ENCODE measurements at places on chromosomes 7 and 10.
A peak's percentile ranks its signal among the peaks of the same experiment; 100 is the strongest.

DNA sequence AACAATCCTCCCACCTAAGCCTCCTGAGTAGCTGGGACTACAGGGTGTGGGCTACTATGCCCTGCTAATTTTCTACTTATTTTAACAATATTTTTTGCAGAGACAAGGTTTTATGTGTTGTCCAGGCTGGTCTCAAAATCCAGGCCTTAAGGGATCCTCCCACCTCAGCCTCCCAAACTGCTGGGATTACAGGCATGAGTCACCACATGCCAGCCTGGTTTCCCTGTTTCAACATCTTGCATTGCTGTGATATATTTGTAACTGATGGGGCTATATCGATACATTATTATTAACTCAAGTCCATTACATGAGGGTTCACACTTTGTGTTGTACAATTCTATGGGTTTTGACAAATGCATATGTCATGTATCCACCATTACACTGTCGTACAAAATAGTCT is 41.9 kb upstream of the OGDHL start:
- no peak for DNase-seq

DNA sequence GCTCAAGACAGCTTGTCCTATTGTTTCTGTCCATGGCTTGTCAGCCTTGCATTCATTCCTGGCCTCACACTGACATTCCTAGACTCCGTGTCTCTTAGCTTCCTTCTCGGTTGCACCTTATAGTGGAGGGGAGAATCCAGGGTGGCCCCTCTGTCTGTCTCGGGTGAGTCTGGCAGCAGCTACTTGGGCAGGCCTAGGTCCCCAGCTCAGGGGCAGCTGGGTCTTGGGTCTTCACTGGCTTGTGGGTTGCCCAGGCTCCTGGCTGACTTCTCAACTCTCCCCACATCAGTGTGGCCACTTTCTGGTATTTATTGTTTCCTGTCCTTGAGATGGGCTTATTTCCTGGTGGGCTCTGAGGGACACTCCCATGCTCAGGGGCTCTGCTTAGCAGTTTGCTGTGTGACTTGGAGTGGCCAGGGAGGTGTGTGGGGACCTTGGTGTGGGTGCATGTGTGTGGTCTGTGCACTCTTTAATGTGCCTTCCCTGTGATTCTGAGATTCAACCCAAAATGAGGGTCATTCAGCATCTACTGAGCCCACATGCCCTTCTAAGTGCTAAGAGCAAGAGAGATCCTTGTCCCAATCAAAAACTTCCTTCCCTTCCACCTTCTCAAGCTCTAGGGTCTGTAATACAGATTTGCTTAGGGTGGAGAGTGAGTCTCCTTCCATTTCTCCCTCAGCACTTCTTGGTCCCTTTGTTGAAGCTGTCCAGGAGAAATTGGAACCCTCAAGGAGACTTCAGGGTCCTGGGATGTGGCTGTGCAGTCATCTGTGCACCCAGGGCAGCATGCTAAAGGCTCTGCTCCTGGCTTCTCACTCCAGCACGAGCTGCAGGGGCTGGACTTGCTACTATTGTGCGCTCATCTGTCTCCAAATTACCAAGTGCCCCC is 20.1 kb downstream of the UPP1 start:
- DNase-seq: peak; percentile 6

GRCh38 chr10:48580236-48580635 is 24.6 kb downstream of the ARHGAP22 start:
- no peak for DNase-seq

DNA sequence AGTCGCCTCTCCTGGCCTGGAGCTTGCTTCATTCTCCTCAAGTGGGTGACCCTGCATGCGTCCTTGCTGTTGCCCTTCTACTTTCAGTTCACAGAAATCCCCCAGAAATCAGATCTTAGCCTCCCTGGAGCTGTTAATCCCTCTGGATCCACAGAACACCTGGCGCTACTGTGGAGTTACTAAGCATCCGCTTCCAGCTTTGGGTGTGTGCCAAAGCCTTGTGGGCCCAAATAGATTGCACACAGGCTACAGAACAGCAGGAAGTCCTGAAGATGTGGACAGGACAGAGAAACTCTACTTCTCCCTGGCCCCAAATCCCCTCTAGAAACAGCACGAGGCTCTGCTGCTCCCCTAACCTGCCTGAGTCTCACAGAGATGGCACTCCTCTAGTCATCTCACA is 36.6 kb upstream of the PDLIM1 start:
- DNase-seq: no peak

GRCh38 chr7:134662166-134662870 is 15.7 kb downstream of the BPGM start:
- no peak for DNase-seq

DNA sequence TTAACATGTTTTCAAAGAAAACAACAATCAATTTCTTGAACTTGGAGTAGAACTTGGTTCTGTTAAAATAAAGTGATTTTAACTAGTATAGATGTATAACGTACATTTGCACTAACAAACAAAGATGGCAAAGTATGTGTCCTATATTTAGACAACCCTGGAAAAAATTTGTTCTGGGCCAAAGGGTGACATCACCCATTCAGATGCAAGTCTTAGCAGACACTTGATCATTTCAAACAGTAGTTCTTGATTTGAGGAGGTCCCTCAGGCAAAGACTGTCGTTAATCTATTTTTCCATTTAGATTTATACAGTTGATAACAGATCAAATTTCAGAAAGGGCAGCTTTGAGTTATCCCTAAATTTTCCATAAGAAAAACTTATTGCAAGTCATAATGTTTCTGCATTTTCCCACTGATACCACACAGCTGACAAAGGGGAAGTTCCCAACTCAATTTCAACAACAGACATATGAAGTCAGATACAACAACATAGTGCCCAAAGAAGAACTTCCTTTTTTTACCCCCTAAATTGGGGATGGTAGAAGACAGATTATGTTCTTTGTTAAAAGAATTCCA is 5.2 kb downstream of the NMT2 start:
- DNase-seq: no peak

DNA sequence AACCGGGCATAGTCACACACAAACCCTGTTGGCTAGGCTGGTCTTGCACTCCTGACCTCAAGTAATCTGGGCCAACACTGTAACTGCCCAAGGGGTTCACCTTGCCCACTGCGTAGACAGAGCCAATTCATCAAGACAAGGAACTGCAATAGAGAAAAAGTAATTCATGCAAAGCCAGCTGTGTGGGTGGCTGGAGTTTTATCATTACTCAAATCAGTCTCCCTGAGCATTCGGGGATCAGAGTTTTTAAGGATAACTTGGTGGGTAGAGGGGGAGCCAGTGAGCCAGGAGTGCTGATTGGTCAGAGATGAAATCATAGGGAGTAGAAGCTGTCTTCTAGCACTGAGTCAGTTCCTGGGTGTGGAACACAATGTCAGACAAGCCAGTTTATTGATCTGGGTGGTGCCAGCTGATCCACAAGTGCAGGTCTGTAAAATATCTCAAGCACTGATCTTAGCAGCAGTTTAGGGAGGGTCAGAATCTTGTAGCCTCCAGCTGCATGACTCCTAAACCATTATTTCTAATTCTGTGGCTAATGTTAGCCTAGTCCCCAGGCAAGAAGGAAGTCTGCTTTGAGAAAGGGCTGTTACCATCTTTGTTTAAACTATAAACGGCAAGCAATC is 15.6 kb upstream of the FXYD4 start:
- peak; percentile 34 for DNase-seq

DNA sequence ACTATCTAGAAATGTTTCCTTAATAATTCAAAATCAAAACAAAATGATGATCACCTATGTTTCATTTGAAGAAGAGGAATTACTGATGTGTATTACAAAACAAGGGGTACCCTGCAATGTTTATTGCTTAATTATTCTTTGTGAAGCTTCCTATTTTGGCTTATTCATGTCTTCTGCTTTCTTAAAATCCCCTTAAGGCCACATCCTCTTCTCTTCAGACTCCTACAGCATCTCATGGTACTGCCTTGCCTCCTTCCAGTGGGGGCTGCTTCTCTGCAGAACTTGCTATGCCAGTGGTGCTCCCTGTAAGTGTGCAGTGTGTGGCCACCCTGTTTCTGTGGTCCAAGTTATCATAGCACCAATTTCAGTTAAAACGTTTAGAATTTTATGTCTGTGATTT is 35.0 kb downstream of the CCDC146 start:
- peak; percentile 10 for DNase-seq

DNA sequence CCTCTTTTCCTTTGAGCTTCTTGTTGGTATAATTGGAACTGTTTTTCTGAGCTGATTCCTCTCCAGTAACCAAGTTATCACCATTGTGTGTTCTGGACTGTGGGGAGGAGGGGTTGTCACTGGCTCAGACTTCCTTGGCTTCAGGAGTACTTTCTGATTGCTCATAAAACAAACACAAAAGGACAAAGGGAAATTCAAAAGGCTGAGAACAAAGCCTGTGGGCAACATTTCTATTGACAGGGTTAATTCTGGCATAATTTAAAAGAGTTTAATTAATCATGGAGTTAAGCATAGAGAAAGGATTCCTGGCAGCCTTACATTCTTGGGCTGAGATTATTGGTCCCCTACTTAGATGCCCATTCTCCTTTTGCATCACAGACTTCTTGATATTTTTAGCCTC is 222.9 kb upstream of the KMT2E start:
- DNase-seq: no peak

- no peak for DNase-seq
Measured at GRCh38 chr7:126362746-126363145, 890.0 kb downstream of the GRM8 start.

GRCh38 chr10:26483554-26483953 is 45.4 kb downstream of the APBB1IP start:
- DNase-seq: no peak

GRCh38 chr7:69778138-69778537 is 179.9 kb downstream of the AUTS2 start:
- no peak for DNase-seq

DNA sequence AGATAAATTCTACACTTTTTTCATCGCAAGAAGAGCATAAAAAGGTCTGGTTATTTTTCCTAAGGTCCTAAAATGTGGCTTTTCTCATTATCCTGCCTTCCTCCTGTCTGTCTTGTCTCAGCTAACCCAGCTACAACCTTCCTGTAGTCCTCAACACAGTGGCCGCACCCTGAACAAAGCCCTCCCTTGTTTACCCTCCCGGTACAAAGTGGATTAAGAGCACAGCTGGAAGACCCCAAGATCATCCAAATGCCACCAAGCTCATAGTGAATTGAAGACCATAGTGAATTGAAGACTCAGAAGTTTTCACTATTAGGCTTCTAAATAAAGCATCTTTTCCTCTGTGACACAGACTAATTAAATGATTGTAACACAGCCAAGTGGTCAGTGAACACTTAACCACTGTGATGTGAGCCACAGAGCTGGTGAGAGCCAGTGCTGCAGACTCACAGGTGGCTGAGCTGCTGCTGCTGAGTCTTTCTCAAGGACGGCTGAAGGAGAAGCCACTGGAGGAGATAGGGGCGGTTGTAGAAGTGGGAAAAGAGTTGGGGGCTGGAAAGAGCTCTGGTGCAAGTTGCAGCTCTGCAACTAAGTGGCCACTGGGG is 123.6 kb downstream of the ATXN7L1 start:
- no peak for DNase-seq

GRCh38 chr10:47452495-47453140 is 31.3 kb downstream of the ANXA8 start:
- no peak for DNase-seq

GRCh38 chr7:109020251-109020650 is 450.6 kb downstream of the DNAJB9 start:
- DNase-seq: no peak

DNA sequence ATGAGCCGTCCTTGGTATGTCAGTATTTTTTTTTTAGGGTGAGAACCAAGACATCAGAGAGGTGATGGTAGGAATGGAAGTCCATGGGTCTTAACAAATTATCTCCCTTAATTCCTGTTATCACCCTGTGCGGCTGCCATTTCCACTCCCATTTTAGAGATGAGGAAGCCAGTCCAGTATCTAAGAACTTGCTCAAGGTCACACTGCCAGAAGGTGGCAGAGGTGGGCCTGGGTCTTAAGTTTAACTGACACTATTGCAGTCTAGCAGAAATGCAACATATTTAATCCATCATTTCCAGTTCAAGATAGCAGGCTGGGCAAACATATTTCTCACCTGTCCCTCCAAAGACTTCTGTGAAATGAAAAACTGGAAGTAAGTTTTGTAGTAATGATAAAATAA is 108.3 kb downstream of the GLI3 start:
- no peak for DNase-seq
